Hippocampal formation (tissue), 2 donors: ENCODE measurements at places on chromosomes 4 and X.

- no peak for DNase-seq
These were observed 98.8 kb downstream of the ANXA3 start for GRCh38 chr4:78650106-78651024.

DNA sequence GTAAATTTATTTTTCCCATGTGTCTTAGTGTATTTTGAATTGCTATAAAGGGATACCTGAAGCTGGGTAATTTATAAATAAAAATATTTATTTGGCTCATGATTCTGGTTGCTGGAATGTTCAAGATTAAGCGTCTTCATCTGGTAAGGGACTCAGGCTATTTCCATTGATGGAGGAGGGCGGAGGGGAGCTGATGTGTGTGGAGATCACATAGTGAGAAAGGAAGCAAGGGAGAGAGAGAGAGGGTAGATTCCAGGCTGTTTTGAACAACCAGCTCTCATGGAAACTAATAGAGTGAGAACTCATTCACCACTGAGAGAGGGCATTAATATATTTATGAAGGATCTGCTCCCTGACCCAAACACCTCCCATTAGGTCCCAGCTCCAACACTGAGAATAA lies 39.6 kb upstream of the ADGRL3 start:
- no peak for DNase-seq

GRCh38 chr4:64271601-64272081 lies 137.6 kb downstream of the TECRL start:
- no peak for DNase-seq

- DNase-seq, result no peak
These were observed 111.3 kb upstream of the LEF1 start for GRCh38 chr4:108280072-108280471.

DNA sequence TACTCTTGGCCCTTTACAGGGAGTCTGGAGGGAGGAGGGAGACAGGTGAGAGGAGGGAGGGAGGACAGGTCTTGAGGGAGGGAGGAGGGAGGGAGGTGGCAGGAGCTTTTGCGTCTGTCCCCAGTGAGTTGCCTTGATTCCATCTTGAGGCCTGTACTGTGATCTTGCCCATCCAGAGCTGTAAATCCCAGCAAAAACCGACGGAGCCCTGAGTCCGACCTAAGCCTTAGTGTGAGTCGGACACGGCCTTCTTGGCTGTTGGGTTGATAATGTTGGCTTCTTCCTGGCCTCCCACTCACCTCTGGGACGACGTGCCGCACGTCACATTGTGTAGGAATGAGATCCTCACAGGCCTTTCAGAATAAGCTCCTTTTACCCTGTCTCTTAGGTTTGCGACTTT lies 72.5 kb downstream of the RGS12 start:
- DNase-seq, result no peak

DNA sequence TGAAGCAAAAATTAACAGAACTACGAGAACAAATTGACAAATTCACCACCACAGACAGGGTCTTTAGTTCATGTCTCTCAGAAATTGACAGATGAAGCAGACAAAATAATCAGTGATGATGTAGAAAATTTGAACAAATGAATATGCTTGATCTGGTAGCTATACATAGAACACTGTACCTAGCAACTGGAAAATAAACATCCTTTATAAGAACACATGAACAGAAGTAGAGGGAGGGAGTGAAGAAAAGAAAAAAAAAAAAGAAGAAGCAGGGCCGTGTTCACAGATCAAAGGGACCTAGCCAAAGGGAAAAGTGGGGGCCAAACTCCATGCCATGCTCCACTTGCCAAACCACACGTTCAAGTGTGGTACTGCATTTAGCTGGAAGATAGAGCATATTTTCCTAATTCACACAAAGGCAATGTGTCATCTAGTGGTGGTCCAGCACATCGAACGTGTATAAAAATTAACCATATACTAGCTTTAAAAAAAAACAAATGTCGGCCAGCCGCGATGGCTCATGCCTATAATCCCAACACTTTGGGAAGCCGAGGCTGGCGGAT lies 5.6 kb upstream of the THOC2 start:
- no peak for DNase-seq

- no peak for DNase-seq
These were observed 178.3 kb downstream of the TMA16 start for GRCh38 chr4:163672751-163673150.

GRCh38 chr4:124541652-124542420 lies 170.7 kb downstream of the ANKRD50 start:
- no peak for DNase-seq
